ENCODE measurements at places on chromosomes 6 and 20.

DNA sequence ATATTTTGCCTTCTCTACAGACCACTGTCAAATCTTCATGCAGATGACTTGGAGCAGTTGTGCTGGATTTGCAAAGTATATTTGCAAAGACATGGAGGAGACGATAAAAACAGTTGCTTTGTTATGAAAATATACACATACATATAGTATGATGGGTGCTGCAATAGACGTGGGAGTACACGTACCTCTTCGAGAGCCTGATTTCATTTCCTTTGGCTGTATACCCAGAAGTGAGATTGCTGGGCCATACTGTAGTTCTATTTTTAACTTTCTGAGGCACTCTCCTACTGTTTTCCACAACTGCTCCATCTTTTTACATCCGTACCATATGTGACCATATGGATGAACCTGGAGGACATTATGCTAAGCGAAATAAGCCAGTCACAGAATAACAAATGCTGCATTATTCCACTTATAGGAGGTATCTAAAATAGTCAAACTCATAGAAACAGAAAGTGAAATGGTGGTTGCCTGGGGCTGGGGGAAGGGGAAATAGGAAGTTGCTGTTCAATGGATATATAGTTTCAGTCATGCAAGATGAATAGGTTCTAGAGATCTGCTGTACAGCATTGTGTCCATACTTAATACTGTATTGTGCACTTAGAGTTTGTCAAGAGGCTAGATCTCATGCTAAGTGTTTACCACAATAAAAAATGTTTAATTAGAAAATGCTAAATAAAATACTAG, 223.8 kb downstream of the HAO1 start:
- DNase-seq = no peak

DNA sequence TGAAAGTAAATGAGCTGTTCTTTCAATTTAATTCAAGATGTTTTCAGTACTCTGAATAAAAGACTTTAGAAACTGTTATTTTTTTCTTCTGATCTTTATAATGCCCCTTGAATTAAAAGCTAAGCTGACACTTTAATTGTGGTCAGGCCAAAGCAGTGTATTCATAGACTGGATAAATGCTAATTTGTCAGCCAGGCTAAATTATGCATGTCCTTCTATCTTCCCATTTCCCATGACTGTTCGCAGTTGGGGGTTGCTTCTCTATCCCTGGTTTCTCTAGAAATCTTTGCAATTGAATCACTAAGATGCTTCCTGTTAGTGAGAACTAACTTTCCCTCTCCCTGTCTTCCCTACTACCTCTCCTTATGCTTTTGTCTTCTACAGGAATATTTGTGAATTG, 396.2 kb downstream of the RFPL4B start:
- DNase-seq = no peak

- no peak for DNase-seq
Observed at GRCh38 chr20:3743251-3743650, 10.8 kb downstream of the HSPA12B start.

- DNase-seq = no peak
Observed at GRCh38 chr20:48550814-48551213, 277.0 kb downstream of the PREX1 start.

DNA sequence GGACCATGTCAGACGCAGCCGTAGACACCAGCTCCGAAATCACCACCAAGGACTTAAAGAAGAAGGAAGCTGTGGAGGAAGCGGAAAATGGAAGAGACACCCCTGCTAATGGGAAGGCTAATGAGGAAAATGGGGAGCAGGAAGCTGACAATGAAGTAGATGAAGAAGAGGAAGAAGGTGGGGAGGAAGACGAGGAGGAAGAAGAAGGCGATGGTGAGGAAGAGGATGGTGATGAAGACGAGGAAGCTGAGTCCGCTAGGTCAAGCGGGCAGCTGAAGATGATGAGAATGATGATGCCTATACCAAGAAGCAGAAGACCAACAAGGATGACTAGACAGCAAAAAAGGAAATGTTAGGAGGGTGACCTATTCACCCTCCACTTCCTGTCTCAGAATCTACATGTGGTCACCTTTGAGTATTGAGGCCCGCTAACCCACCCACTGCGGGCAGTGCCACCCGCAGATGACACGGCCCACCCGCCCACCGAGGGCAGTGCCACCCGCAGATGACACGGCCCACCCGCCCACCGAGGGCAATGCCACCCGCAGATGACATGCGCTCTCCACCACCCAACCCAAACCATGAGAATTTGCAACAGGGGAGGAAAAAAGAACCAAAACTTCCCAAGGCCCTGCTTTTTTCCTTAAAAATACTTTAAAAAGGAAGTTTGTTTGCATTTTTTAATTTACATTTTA, 43.3 kb downstream of the MGME1 start:
- DNase-seq = no peak

DNA sequence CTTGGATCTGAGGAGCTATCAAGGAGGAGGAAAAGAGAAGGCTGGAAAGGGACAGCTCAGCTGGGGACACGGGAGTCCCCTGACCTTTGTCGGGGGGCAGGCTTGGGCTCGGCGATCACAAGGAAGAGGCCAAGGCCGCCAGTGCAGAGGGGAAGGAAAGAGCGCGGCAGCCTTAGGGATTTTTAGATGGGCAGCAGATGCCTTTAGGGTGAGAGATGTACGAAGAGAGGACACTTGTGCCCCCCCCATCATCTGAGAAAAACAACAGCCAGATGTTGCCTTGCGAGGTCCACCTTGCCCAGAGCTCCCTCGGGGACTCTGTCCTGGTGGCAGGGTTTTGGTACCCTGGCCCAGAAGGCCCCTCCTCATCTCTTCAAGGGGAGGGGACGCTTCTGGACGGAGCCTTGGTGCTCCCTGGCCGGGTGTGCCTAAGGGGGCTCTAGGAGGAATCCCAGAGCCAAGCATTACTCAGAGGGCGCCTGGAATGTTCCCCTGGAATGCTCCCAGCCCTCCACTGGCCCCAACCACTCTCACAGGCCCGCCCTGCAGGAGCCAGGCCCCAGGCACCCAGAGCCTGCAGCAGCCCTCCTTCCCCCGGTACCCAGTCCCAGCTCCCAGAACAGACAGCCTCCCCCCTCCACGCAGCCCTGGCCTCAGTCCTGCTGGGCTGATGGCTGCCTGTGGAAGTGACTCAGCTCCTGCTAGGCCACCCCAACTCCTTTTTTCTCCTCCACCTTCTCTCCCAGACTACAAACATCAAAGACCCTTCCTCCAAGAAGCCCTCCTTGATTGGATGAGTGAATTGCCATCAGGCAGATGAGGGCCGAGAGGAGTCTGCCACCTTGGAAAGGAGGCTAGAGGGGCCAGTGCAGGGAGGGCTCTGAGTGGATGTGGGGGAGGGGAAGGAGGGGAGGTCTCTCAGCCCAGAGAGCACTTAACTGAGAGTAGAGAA, 1.8 kb downstream of the ADAM33 start:
- no peak for DNase-seq

- DNase-seq = no peak
Observed at GRCh38 chr6:125577124-125577662, 172.2 kb upstream of the HEY2 start.

DNA sequence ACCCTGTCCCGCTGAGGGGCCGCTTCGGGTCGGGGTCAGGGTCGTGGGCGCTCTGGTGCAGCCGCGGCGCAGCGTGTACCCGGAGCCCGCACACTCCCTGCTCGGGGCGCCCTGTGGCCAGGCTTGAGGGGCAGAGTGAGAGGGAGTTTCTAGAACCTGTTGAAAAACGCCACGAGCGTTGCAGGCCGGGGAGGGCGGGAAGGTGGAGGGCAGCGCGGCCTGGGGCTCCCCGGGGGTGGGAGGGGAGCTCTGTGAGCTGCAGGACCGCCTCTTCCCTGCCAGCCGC, 539 bp upstream of the BHLHE23 start:
- DNase-seq = no peak

- no peak for DNase-seq
Observed at GRCh38 chr6:169976301-169977081, 225.1 kb downstream of the ERMARD start.

GRCh38 chr6:2073476-2073875, 171.9 kb downstream of the GMDS start:
- DNase-seq = no peak

DNA sequence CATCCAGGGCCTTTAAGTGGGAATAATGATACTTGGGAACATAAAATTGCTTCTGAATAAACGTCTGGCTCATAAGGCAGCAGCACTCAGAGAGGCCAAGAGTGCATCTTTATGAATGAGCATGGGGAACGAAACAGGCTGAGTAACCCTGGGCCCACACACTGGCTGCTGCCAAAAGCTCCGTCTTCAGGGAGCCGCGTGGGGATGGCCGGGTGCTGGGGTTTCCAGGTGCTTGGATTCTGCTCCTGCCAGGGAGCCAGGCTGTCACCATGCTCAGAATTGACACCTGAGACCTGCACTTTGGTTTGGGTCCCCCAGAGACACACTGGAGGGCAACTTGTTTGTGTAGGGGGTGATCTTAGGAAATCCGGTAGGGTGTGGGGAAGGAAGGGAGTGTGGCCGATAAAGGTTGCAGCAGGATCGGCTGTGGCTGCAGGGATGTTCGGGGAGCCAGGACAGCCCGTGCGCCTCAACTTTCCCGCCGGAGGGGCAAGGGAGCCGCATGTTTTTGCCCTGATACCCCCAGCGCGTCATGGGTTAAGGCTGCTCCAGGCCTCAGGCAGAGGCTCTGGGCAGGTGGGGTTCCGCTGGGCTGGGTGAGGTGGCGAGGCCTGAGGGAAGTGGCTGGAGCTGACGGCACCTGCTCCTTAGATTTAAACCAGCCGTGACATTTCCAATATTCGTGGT, 101.8 kb downstream of the YTHDF1 start:
- DNase-seq = no peak

GRCh38 chr20:23727016-23727415, 23.7 kb downstream of the CST1 start:
- DNase-seq = no peak

DNA sequence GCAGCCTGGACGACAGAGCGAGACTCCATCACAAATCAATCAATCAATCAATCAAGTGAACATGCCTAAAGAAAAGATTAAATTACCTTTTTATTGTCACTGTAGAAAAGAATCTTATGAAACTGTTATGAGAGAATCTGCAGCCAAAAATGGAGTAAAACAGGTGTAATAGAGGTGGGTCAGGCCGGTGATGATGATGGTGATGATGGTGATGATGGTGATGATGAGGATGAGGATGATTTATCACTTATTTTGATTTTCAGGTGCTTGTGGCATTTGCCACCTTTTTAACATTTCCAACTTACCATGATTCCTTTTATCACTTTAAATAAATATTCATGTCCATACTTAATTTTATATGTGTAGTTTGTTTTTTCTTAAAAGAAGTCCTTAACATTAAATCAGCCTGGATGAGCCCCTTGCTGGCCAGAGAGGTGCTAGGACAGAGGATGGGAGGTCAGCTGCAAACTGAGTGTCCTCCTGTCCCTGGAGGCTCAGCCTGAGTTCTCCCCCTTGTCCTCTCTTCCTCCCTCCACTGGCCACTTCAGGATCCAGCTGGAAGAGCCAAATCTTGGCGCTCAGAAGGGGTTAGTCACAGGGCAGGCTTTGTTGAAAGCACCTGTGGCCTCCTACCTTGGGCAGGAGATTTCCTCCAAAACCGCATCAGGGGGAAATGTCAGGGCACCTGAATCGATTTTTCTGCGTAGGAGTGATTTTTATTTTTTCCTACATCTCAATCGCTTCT, 32.6 kb downstream of the SLC2A10 start:
- DNase-seq = no peak

GRCh38 chr20:32831982-32832381, 12.2 kb downstream of the MAPRE1 start:
- DNase-seq = no peak

DNA sequence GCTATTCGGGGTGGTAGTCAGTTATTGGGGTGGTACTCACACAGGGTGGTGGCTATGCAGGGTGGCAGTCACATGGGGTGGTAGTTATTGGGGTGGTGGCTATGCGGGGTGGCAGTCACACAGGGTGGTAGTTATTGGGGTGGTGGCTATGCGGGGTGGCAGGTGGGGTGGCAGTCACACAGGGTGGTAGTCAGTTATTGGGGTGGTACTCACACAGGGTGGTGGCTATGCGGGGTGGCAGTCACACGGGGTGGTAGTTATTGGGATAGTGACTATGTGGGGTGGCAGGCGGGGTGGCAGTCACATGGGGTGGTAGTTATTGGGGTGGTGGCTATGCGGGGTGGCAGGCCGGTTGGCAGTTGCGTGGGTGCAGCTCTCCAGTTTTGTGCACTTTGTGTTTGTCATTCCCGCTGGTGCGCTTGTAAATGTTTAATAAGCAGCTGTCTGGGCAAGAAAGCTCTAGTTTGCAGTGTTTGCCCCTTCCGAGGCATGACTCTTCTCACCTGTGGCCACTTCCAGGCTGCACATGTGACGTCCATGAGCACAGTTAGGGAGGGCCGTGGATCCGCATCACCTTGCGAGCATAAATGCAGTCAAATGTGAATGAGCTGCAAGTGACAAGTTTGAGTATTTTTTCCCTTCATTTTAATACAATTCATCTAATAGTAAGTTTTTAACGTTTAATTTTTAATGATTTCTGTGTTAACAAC, 219.0 kb upstream of the CST7 start:
- DNase-seq = no peak

GRCh38 chr20:8398263-8399051, 266.4 kb downstream of the PLCB1 start:
- no peak for DNase-seq

DNA sequence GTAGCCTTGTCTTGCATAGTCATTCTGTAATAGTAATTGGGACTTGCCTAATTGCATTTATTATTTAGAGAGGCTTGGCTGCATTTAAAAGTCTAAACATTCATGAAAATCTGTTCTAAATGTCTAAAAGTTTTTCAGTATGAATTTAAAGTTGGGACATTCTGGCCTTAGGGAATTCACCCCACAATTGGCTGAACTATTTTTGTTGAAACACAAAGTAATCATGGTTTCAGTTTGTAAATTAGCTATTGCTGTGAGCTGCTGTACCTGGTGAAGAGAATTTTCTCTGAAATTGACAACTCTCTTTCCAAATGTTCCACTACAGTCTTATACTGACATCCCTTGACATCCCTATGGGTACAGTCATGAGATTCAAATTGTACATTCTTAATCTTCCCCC, 253.0 kb downstream of the FARS2 start:
- DNase-seq = no peak

DNA sequence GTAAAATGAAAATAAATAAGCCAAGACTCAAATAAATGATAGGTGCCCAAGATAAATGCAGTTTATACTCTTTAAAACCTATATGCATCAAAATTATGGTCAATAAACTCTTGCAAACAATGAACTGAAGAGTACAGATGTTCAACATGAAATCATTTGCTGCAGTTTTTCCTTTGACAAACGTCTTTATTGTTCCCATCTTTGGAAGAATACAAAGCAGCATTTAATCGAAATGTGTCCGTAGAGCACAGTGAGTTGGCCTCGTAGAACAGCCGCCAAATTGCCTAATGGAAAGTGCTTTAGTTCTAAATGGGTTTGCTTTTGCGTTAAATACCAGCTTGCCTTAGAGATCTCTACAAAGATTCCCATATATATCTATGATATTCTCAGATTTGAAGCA, 447.4 kb downstream of the PKHD1 start:
- DNase-seq = no peak

DNA sequence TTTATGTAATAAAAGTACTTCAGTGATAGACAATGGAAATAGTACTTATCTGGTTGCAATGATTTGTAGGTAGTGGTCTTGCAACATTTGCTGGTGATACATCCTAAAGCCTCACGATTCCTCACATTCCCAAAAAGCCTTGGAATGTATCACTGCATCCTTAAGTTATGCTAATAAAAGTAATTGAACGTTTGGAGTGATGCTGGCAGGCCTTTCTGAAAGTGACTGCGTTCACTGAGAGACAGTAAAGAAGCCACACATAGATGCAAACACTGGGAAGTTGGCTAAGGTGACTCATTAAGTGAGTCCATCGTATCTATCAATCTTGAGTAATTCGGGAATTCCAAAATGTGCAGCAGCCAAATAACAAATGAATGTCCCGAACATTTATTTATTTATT, 444.1 kb upstream of the SOX4 start:
- DNase-seq = no peak
